Nucleus accumbens (tissue), 56 donors: ENCODE measurements at places on chromosomes 12 and 14.

GRCh38 chr12:39440101-39440500, 2.8 kb downstream of the KIF21A start:
- DNase-seq, result no peak

- no peak for DNase-seq
Observed at GRCh38 chr14:23864861-23865260, 88.7 kb upstream of the DHRS4 start.

DNA sequence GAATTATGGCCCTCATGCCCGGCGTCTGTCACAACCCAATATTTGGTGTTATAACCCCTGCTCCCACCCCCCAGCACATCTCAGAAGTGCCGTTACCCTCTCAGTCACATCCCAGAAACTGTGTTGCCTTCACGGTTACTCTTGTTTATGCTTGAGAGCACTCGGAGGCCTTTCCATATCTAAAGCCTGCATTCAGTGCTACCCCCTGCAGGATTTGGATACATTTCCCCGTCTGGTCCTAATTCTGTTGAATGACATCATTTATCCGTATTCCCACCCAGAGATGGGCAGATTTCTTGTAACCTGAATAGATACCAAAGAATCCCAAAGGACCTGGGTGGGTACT, 19.1 kb upstream of the FOS start:
- DNase-seq, result no peak

- no peak for DNase-seq
Observed at GRCh38 chr14:58138031-58138713, 13.8 kb downstream of the ARMH4 start.

- DNase-seq, result no peak
Observed at GRCh38 chr12:121918679-121919038, 267 bp downstream of the CFAP251 start.

- DNase-seq, result no peak
Observed at GRCh38 chr12:31715283-31715825, 13.5 kb downstream of the AMN1 start.

DNA sequence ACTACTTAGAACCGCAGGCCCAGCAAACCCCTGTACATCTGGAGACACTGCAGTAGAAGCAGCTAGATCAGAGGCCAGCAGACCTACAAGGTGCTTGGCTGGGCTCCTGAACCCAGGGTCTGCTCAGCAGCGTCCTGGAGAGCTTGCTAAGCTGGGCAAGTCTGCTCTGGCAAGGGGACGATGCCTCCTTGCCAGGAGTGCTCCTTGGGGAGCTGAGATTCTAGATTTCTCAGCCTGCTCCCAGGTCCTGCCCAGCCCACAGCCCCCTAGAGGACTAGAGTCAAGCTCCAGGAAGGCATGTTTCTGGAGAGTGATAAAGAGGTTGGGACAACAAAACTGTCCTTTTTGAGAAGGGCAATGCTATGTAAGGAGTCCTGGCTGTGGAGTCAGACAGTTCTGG, 60.3 kb downstream of the HSPB8 start:
- DNase-seq, result no peak

GRCh38 chr12:111482462-111482861, 76.7 kb downstream of the SH2B3 start:
- DNase-seq, result no peak
